Dorsolateral prefrontal cortex (tissue), 122 donors: ENCODE measurements at places on chromosomes 16 and 17. TPM values are rescaled to one million over a fixed set of nuclear protein-coding genes. Genes with fewer than 3 reads are reported as not detected.
A peak's percentile ranks its signal among the peaks of the same experiment; 100 is the strongest.

DNA sequence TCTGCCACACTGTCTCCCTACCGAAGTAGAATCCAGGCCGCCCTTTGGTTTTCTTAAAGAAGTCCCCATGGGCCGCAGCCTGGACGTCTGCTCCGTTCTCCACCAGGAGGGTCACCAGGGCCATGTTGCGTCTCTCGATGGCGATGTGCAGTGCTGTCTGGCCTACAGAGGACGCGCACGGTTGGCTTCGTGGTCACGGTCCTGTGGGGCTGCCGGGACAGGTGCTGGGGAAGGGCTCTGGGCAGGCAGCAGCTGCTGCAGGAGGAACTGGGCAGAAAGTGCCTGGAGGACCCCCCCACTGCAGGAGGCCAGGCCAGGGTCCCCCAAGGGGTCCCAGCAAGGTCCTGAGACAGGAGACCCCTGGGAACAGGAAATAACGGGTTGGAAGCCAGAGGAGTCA lies 19.0 kb downstream of the TRPV1 start:
- DNase-seq, result no peak

ALOXE3 gene
- 3.5 TPM for total RNA-seq

GNAO1 gene
- 375 TPM for total RNA-seq

- no peak for DNase-seq
These were observed 656 bp upstream of the FUS start for GRCh38 chr16:31179219-31179746.

DNA sequence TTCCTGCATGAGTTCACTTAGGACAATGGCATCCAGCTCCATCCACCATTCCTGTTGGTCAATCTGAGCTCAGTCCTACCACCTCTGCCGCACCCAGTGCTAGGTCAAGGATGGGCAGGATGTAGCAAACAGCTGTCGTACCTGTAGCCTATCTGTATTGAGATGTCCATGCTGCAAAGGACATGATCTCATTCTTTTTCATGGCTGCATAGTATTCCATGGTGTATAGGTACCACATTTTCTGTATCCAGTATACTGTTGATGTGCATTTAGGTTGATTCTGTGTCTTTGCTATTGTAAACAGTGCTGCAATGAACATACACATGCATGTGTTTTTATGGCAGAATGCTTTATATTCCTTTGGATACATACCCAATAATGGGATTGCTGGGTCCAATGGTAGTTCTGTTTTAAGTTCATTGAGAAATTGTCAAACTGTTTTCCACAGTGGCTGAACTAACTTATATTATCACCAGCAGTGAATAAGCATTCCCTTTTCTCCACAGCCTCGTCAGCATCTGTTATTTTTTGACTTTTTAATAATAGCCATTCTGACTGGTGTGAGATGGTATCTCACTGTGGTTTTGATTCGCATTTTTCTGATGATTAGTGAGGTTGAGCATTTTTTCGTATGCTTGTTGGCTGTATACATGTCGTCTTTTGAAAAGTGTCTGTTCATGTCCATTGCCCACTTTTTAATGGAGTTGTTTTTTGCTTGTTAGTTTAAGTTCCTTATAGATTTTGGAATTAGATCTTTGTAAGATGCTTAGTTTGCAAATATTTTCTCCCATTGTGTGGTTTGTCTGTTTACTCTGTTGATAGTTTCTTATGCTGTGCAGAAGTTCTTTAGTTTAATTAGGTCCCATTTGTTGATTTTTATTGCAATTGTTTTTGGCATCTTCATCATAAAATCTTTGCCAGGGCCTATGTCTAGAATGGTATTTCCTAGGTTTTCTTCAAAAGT lies 7.2 kb upstream of the MRTFB start:
- no peak for DNase-seq

GRCh38 chr17:59371416-59372100 lies 40.1 kb downstream of the YPEL2 start:
- DNase-seq, result no peak

SLX4 gene
- total RNA-seq, result 12.4 TPM

- DNase-seq, result no peak
These were observed 337.7 kb downstream of the TOX3 start for GRCh38 chr16:52209227-52209626.

CAPNS2 gene
- total RNA-seq, result 1.2 TPM

DNA sequence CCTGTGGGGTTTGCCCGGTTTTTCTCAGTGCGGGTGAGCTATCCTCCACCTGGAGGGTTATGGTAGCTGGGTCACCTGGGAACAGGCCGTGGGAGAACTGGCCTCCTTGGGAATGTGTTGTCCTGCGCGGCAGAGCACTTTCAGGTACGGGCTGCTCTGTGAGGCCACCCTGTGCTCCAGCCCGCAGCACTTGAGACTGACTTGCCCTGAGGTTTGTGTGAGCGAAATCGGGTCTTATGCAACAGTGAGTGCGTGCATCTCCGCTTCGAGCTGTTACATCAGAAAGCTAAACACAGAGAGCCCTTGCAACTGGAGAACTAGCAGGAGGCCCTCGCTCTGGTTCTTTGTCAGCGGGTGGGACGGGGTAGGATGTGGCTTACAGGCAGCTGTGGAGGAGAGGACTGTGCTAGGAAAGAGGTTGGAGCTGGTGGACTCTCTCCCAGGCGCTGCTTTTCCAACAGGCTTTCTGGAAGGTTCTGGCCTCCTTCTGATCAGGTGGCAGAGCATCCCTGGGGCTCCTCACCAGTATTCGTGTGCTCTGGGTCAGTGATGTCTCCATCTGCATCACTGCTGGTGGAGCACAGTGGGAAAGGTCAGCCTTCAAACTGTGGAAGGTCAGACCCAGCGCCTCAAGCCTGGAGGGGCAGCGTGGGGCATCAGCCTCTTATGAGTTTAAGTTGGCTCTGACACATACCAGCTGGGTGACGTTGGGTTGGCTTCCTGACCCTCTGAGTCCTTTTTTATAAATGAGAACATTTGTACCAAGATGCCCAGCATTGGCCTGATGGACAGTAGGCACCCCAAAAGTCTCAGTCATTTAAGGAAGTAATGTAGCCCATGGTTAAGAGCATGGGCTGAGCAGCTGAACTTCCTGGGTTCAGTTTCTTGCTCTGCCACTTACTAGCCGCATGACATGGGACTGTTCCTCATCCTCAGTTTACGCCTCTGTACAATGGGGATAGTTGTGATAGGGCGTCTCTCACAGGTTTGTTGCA lies 76.3 kb downstream of the KSR1 start:
- DNase-seq, result peak; percentile 54

DNA sequence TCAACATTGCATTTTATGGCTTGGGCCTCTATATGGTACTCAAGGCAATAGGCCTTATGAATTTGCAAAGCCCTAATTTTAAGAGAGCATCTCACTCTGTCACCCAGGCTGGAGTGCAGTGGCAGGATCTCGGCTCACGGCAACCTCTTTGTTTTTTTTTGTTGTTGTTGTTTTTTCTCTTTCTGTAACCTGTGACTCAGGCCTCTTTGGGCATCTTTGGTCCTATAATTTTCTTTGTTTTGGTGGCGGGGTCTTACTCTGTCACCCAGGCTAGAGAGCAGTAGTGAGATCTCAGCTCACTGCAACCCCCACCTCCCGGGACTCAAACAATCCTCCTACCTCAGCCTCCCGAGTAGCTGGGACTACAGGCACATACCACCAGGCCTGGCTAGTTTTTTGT lies 21.8 kb upstream of the HERPUD1 start:
- no peak for DNase-seq

- peak; percentile 69 for DNase-seq
These were observed 32.1 kb downstream of the ABR start for GRCh38 chr17:1147664-1148063.

- no peak for DNase-seq
These were observed 105.9 kb upstream of the CACNG3 start for GRCh38 chr16:24150282-24150681.

SLC13A2 gene
- not detected for total RNA-seq

- DNase-seq, result no peak
These were observed 98.5 kb downstream of the METRNL start for GRCh38 chr17:83177611-83178532.

NPW gene
- total RNA-seq, result 1.0 TPM

GRCh38 chr17:30336369-30337171 lies 2.7 kb upstream of the TMIGD1 start:
- DNase-seq, result no peak
